ENCODE measurements at places on chromosomes 12 and 14. TPM values are rescaled to one million over a fixed set of nuclear protein-coding genes. Genes with fewer than 3 reads are reported as not detected.

- no peak for DNase-seq
Observed at GRCh38 chr14:55127460-55127951, 1.5 kb upstream of the LGALS3 start.

DNA sequence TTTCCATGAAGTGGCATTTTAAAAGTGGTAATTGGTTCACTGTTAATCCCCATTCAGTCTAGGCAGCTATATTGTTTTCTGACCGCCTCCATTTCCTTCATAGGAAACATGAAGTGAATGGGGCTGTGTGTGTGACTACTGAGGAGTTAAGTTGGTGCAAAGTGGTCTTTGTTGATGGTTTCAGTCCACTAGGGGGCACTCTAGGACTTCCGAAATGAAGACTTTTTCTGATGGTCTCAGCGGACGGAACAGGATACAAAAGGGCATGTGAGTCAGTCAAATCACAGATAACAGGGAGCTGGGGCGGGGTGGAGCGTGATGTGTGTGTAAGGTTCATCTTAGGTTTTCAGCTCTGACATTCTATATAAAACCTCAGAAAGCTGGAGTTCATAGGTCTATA lies 240.1 kb upstream of the OR4E1 start:
- DNase-seq, result no peak

DNA sequence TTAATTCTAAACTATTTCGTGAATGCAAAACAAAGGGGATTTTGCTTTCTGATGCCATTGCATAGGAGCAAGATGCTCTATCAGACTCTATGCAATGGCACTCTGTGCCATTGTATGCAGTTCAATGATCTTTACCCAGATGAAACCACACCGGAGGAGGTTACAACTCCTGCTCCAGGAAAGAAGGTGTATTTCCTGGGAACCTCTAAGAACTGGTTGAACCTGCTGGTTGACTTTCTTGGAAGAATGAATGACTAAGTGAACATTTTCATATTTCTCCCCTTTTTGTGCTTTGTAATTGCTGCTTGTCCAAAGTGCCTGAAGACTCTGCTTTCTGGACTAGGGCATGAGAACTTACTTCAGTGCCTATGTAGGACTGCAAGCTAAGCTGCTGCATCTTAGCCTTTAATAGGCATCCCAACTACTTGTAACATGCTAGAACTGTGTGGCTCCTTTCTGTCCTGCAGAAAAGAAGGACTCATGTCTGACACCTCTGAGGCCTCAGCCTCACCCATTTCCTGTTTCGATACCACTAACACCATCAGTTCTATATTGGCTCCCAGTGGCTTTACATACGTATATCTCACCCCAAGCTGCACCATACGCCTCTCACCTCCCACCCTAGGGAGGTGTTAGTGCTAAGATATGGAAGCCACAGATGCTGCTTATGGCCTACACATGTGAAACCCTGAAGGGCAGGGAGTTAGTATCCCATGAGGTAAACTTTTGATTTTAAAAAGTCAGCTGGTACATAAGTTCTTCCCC lies 193.5 kb upstream of the CNOT2 start:
- DNase-seq, result no peak

DNA sequence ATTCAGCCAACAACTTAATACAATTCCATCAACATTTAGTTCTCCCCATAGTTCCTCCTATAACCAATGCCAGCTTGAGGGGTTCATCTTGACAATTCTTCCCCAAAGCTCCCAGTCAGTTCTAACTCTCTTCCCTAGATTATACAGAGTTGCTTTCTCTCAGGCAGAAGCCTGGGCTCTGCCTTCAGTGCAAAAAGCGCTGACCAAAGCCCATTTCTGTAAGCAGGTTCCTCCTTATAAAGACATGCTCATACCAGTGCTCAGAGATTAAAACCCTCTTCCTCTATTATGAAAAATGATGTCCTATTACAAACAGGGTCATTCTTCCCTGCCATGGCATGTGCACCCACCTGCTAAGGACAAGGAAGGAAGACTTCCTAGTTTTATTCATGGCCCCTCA lies 16.2 kb downstream of the SPIC start:
- DNase-seq, result no peak

DNA sequence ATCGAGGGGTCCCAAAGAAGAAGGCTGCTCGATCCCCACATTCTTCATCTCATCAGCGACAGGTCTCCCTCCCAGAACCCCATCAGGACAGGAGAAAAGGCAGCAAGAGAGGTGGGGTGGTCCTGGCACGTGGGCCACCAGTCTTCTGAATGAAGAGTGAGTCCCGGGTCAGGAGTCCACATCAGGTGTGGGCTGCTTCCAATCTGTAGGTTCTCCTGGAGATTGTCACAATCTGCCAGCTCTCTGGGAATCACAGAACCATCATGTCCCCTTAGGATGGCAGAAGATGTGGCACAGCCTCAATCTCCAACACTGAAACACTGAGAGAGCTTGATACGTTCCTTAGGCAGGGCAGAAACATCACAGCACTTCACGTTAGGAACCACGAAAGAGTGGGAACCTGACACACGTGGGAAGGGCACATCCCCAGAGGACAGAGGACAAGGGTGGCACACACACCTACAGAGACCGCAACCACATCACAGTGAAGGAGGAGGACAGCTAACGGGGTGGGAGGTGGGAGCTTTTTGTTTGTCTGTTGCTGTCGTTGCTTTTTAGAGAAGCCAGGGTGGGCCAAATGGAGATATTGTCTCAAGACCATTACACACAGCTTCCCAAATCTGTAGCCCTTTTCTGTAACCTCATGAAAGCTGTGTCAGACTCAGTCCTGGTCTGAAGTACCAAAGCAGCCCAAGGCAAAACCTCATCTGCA lies 284.5 kb downstream of the DPF3 start:
- no peak for DNase-seq

- DNase-seq, result no peak
Observed at GRCh38 chr14:81298122-81298521, 77.4 kb upstream of the GTF2A1 start.

DNA sequence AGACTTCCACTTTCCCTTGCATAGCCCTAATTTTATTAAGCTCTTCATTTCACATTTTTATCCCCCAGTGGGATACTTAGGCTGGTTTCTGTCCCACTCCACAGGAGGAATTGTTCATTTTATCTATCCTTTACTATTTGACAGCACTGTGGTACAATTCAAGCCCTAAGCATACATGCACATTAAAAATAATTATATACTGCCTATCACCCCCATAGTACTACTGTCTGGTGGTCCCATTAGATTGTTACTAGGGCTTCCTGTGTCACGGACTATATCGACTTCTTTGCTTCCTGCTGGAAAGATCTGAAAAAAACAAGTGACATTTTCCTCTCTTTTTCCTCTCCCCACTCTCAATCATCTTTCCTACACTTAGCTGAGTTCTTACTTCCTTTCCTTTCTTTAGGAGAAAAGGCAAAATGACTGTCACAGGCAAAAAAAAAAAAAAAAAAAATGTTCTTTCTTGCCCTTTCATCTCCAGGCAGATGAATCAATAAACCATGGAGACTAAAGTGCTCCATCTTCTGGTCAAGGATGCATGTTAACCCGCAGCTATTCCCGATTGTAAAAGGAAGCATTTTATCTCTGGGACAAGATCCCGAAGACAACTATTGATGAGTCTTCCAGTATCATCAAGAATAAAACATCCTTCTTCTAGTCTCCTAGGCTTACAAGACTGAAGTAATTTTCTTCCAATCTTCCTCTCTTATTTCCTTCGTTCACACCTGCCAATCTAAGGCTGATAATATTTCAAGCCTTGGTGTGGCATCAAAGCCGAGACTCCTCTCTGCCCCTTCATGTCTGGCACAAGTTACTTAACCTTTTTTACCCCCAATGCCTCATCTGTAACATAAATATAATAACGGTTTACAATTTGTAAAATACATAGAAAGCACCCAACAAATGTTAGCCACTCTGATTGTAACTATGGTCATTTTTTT lies 94.4 kb upstream of the PLEKHG7 start:
- DNase-seq, result no peak

DNA sequence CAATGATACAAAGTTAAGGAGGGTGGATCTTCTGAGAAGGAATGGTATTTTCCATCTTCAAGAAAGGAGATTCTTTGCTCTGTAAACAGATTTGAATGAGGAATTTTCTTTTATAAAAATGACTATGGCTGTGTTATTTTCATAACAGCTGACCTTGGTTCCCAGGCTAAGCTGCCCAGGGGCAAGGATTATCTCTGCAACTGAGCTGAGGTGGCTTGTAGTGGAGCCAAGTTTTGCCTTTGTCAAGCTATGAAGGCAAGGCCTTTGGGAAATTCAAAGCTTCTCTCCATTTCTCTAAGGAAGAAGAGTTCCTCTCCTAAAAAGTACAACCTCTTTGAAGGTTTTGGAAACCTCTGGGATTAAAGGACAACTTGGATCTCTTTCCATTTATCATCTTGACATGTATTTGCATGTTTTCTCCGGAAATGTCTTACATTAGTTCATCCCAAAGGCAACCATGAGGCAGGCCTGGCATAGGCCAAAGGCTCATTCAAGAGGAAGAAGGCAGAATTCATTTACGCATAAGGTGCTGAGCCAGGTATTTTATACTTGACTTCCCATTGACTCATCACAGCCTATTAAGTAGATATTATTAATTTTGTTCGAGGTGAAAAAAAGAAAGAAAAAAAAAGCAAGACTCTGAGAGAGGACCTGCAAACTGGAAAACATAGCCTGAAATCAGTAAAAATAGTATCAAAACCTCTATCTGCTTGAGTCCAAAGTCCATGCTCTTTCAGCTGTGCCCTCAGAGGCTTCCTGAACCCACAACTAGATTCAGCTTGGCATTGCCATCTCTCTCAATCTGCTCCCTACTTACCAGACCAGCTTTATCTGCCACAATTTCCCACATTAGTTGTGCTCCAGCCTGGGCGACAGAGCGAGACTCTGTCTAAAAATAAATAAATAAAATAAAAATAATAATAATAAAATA lies 24.0 kb upstream of the CKAP4 start:
- DNase-seq, result no peak

GRCh38 chr12:32586390-32586789 lies 92.7 kb upstream of the DNM1L start:
- DNase-seq, result no peak

GRCh38 chr12:42326541-42327226 lies 717 bp downstream of the PPHLN1 start:
- DNase-seq, result no peak

- no peak for DNase-seq
Observed at GRCh38 chr14:22471545-22472121, 117.4 kb downstream of the DAD1 start.

- DNase-seq, result peak; percentile 23
Observed at GRCh38 chr12:104456950-104457745, 400 bp downstream of the CHST11 start.

DNA sequence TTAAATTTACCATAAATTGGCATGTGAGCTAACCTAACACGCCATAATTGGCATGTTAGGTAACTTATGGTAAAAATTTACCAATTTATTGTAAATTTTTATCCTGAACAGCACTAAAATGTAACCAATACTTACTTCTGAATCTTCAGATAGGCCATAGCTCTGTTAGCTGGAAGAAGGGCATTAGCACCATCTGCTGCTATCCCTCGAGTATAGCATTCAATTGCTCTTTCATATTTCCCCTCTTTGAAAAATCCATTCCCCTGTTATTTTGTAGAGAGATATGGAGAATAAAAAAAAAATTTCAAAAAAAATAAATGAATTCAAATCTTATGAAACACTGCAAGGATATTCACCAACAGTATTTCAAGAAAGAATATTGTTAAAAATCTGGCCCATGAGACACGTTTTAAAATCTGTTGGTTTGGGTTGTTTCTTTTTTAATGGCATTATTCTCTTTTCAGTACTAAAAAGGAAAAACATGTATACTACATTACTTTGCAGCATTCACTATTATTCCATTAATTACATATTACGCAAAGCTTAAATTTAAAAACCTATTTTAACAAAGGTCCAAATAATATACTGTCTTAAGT lies 19.1 kb downstream of the RPAP3 start:
- no peak for DNase-seq

DNA sequence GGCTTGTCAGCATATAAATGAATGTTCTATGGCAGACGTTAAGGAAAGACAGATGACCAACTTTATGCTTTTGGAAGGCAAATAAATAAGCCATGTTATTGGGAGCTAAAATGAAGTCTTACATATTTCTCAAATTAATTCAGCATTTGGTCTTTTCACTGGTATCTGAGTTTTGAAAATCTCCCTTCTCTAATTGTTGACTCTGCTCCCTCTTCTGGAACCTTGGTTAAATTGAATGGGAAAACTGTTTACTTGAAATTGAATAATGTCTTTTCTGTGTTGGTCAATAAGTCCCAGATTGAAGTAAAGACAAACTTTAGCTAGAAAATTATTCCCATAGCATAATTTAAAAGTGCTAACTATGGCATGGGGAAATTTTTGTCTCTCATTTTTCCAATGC lies 38.7 kb downstream of the LGR5 start:
- DNase-seq, result no peak

DNA sequence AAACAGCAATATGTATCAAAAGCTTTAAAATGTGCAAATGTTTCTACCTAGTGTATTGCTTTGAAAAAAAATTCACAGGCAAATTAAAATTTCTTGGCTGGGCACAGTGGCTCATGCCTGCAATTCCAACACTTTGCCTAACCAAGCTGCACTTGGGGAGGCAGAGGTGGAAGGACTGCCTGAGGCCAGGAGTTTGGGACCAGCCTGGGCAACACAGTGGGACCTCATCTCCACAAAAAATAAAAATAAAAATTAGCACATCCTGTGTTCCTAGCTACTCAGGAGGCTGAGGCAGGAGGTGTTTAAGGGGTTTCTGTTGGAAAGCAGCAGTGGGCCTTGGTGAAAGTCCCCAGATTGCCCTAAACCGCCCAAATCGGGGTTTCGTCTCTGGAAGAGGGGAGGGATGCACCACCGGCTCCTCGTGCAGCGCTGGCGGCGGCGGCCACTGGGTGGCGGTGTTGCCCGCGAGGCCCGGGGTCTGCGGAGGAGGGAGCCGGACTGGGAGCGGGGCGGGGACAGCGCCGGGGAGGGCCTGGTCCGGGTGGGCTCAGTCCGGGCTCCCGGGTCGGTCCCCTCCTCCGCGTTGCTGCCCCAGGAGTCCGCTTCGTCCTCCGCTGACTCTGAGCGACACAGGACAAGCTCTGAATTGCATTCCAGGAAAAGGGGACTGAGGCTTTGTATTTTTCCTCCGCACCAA lies 265.6 kb downstream of the AACS start:
- DNase-seq, result no peak

DNA sequence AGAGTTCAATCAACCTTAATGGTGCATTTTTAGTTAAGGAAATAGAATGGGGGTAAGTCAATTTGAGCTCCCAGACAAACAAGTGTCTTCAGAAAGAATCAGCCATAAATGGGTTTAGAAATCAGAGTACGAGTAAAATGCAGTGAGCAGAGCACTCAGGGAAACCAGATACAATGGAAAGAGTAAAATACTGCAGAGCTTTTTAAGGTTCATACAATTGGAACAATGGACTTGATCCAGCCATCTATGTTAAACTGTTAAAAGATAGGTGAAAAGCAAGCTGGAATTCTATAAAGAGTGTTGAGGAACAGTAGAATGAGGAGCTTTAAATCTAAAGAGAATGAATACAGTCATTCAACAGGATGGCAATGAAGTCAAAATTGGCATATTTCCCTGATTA lies 23.8 kb upstream of the PCNX4 start:
- DNase-seq, result no peak

- DNase-seq, result peak; percentile 71
Observed at GRCh38 chr14:101364503-101365328, 196.6 kb upstream of the DIO3 start.

GRCh38 chr12:84874125-84874824 lies 38.3 kb downstream of the SLC6A15 start:
- no peak for DNase-seq

Gene HSPB8
- total RNA-seq, result 108 TPM

Gene CSRNP2
- total RNA-seq, result 30.9 TPM

Gene LBHD2
- total RNA-seq, result not detected

Gene TAS2R43
- total RNA-seq, result 6.3 TPM

Gene RHOJ
- 7.6 TPM for total RNA-seq

Gene PLCZ1
- not detected for total RNA-seq

Gene CLEC4D
- 0.63 TPM for total RNA-seq

Data from thoracic aorta (tissue), 2 donors.